ENCODE measurements at places on chromosomes 13 and 19.

GRCh38 chr19:4453232-4454179, 4.1 kb downstream of the UBXN6 start:
- H3K27me3 ChIP-seq = no peaks in the 10 kb centered on the region
- H3K4me1 ChIP-seq = peaks cover 54% of the 10 kb centered on the region
- H3K4me3 ChIP-seq = no peak overlapping the region
- H3K27ac ChIP-seq = peak overlapping the region; percentile 56
- H3K36me3 ChIP-seq = peaks cover 59% of the 10 kb centered on the region
- DNase-seq = no peak

- no peaks in the 10 kb centered on the region for H3K27me3 ChIP-seq
- no peak for DNase-seq
- H3K27ac ChIP-seq = no peak overlapping the region
- no peaks in the 10 kb centered on the region for H3K4me1 ChIP-seq
Measured at GRCh38 chr13:23203516-23203915, 22.7 kb downstream of the SGCG start.

- H3K4me1 ChIP-seq = peaks cover 26% of the 10 kb centered on the region
- no peak for DNase-seq
- H3K36me3 ChIP-seq = peaks cover 95% of the 10 kb centered on the region
- H3K4me3 ChIP-seq = no peak overlapping the region
- no peak overlapping the region for H3K27ac ChIP-seq
Measured at GRCh38 chr19:13959141-13959961, 7.0 kb downstream of the DCAF15 start.

DNA sequence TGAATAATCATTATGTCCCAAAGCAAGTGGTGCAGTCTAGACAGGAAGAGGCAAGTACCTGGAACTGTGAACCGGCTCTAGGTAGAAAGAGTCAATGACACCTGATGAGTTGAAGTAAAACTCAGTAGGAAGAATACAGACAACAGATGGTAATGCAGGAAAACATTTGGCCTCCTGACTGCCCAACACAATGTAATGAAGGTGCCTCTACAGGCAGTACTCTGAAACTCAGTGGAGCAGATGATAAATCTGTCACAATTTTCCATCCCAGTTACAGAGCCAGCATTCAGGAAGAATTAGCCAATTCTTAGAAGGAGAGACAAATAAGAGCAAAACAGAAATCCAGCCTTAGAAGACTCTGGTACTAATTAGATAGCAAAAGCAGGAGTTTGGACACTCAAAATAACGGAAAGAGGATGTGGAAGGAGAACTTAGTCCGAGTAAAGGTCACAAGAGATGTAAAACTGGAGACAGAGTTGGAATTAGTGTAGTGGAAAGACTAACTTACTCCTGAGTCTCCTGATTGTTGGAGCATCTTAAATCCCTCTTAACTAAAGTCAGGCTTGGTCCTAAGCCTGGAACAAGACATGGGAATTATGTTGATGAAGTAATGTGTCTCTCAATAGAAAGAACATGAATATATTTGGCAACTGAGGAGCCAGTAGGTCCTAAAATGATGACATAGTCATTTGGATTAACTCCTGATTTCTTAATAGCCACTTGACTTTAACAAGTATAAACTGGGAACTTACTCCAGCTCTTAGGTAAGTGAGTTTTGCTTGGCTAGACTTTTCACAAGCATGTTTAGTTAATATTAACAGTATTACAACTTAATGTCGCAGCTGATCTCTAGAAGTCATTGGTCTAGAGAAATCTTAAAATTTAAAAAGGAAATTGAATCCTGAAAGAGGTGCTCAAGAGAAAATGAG, 457.3 kb upstream of the MIR17HG start:
- H3K36me3 ChIP-seq = no peaks in the 10 kb centered on the region
- DNase-seq = no peak
- no peak overlapping the region for H3K27ac ChIP-seq
- H3K27me3 ChIP-seq = no peaks in the 10 kb centered on the region
- H3K4me3 ChIP-seq = no peak overlapping the region

- peaks cover 58% of the 10 kb centered on the region for H3K36me3 ChIP-seq
- no peaks in the 10 kb centered on the region for H3K4me1 ChIP-seq
- H3K27ac ChIP-seq = no peak overlapping the region
- H3K4me3 ChIP-seq = no peak overlapping the region
- DNase-seq = no peak
Measured at GRCh38 chr19:57905258-57905657, 11.1 kb downstream of the ZNF417 start.

DNA sequence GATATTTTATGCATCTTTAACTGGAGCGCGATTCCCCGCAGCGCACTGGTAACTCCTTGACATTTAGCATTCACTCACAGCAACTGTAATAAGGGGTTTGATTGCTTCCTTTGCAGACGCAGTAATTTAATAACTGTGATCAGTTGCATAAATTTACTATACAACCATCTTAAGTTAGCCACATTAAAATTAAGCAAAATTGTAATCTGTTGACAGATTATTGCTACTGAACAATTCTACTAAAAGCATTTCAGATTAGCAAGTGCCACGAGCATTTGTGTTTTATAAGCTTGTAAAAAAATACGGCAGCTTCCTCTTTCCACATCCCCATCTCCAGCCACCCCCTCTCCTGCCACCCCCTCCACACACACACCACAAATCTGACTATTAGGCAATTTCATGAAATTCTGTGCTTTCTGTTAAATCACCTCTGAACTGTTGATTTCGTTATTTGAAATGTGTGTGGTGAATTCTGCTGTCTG, 44.4 kb downstream of the TSHZ3 start:
- H3K27me3 ChIP-seq = no peaks in the 10 kb centered on the region
- no peak for DNase-seq
- H3K4me3 ChIP-seq = no peak overlapping the region
- H3K27ac ChIP-seq = no peak overlapping the region
- H3K36me3 ChIP-seq = no peaks in the 10 kb centered on the region

GRCh38 chr13:88704600-88705275, 1033.6 kb downstream of the SLITRK5 start:
- no peaks in the 10 kb centered on the region for H3K27me3 ChIP-seq
- no peak for DNase-seq
- no peaks in the 10 kb centered on the region for H3K36me3 ChIP-seq
- H3K4me1 ChIP-seq = no peaks in the 10 kb centered on the region
- peak overlapping the region; percentile 48 for H3K4me3 ChIP-seq

GRCh38 chr13:29195456-29195855, 375.3 kb downstream of the MTUS2 start:
- no peak for DNase-seq
- no peaks in the 10 kb centered on the region for H3K36me3 ChIP-seq
- H3K4me3 ChIP-seq = no peak overlapping the region

DNA sequence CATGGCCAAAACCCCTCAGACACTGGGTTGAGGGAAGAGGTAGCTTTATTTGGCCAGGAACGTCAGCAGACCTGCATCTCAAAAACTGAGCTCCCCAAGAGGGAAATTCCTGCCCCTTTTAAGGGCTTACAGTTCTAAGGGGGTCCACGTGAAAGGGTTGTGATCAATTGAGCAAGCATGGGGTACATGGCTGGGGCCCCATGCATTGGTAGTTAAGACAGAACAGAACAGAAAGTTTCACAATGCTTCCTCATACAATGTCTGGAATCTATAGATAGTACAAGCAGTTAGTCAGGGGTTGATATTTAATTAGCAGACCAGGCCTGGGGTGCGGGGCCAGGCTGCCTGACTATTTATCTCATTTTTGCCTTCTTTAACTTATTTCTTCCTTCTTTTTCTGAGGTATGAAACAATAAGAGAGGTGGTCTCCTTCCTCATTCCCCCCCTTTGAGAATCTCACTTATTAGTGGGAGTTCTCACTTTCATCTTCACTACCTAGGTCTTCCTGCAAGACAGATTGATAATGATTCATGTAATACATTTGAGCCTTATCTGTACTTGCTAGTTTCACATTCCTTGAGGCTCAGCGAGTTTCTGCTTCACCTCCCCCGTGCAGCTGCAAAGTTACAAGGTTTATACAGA, 84.8 kb downstream of the SLC25A15 start:
- no peaks in the 10 kb centered on the region for H3K4me1 ChIP-seq
- no peak overlapping the region for H3K4me3 ChIP-seq
- no peak for DNase-seq

- no peaks in the 10 kb centered on the region for H3K27me3 ChIP-seq
- H3K4me3 ChIP-seq = no peak overlapping the region
- no peak overlapping the region for H3K27ac ChIP-seq
- no peaks in the 10 kb centered on the region for H3K4me1 ChIP-seq
Measured at GRCh38 chr13:98098516-98098915, 44.4 kb upstream of the FARP1 start.

- no peak overlapping the region for H3K4me3 ChIP-seq
- no peak overlapping the region for H3K27ac ChIP-seq
- no peaks in the 10 kb centered on the region for H3K36me3 ChIP-seq
- no peaks in the 10 kb centered on the region for H3K27me3 ChIP-seq
- H3K4me1 ChIP-seq = no peaks in the 10 kb centered on the region
Measured at GRCh38 chr13:43397111-43397510, 373.7 kb downstream of the DNAJC15 start.

GRCh38 chr19:7524523-7524922, 2.1 kb downstream of the MCOLN1 start:
- DNase-seq = no peak
- H3K36me3 ChIP-seq = peaks cover 52% of the 10 kb centered on the region
- no peaks in the 10 kb centered on the region for H3K27me3 ChIP-seq
- peaks cover 40% of the 10 kb centered on the region for H3K4me1 ChIP-seq
- no peak overlapping the region for H3K27ac ChIP-seq

- no peaks in the 10 kb centered on the region for H3K4me1 ChIP-seq
- peak; percentile 38 for DNase-seq
- no peaks in the 10 kb centered on the region for H3K36me3 ChIP-seq
- H3K27me3 ChIP-seq = peaks cover 26% of the 10 kb centered on the region
- no peak overlapping the region for H3K27ac ChIP-seq
Measured at GRCh38 chr19:524062-524674, 7.4 kb upstream of the CDC34 start.

DNA sequence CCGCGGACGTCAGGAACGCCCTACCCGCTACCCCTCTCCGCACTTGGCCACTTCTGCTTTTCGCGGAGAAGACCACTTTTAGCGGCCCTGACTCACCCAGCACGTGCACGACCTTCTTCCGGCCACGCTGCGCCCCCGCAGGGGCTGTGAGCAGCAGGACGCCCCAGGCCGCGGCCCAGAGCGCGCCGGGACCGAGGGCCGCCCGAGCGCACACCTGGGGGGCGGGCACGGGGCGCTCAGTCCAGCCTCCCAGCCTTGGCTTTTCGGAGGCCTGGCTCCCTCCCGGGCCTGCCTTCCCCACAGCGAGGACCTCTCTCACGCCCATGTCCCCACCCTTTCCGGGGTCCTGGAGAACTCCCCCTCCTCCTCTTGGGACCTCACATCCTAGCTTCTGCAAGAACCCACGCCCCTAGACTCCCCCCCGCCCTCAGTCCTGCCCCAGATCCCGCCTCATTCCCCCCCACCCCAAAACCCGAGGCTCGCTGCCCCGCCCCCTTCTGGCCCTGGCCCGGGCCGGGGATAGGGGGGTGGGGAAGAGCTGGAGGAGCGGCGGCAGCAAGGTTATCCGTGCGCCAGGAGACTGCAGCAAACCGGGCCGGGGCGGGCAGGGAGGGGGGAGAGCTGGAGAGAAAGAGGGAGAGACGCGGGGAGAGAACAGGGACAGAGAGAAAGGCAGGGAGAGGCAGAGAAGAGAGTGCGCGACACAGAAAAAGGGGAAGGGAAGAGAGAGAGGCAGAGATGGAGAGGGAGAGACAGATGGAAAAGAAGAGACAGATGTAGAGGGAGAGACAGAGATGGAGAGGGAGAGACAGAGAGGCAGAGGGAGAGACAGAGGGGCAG, 11.5 kb downstream of the TM6SF2 start:
- no peak for DNase-seq
- H3K4me3 ChIP-seq = peak overlapping the region; percentile 35
- peaks cover 6% of the 10 kb centered on the region for H3K4me1 ChIP-seq
- no peak overlapping the region for H3K27ac ChIP-seq

DNA sequence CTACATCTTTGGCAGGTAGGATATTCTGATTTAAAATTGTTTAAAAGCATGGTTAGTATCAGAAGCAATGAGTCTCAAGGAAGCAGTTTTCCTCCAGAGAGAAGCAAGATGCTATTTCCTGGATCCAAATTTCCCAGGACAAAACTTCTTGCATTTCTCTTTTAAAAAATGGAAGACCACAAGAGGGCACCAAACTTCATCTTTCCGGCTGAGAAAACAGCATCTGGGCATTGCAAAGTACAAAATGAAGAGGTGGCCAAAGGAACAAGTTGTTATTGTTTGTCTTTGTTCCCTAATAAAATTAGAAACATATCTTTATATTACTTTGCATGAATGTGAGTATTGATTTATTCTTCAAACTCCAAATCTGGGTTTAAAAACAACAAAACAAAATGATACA, 60.0 kb upstream of the LRCH1 start:
- no peak for DNase-seq
- H3K4me1 ChIP-seq = peaks cover 4% of the 10 kb centered on the region
- no peaks in the 10 kb centered on the region for H3K36me3 ChIP-seq
- peaks cover 4% of the 10 kb centered on the region for H3K27me3 ChIP-seq
- H3K27ac ChIP-seq = no peak overlapping the region

DNA sequence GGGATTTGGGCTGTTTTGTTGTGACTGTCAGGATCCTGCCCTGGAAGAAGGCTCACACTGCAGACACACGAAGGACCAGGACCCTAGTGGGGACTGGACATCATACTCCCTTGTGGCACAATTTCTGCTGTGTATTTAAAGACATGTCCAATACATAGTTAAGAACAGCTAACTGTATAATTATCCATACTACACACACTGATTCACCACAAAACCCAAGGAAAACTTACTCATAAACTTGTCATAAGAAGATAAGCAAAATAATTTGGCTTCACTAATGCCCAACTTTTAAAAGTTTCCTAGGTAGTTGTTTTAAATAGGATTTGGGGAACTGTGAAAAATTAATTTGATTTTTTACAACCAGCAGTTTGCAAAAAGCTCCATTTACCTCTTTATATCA, 46.1 kb downstream of the LATS2 start:
- peak overlapping the region; percentile 74 for H3K27ac ChIP-seq
- H3K4me3 ChIP-seq = no peak overlapping the region
- no peak for DNase-seq
- H3K4me1 ChIP-seq = peaks cover 94% of the 10 kb centered on the region

GRCh38 chr19:58047672-58048071, 11.4 kb upstream of the ZNF135 start:
- H3K4me3 ChIP-seq = no peak overlapping the region
- DNase-seq = no peak
- no peaks in the 10 kb centered on the region for H3K4me1 ChIP-seq
- H3K27ac ChIP-seq = no peak overlapping the region
- H3K27me3 ChIP-seq = no peaks in the 10 kb centered on the region

- H3K27me3 ChIP-seq = no peaks in the 10 kb centered on the region
- H3K4me1 ChIP-seq = peaks cover 26% of the 10 kb centered on the region
- DNase-seq = no peak
- H3K36me3 ChIP-seq = peaks cover 51% of the 10 kb centered on the region
- H3K4me3 ChIP-seq = no peak overlapping the region
Measured at GRCh38 chr19:32373585-32374295, 28.3 kb downstream of the ZNF507 start.

DNA sequence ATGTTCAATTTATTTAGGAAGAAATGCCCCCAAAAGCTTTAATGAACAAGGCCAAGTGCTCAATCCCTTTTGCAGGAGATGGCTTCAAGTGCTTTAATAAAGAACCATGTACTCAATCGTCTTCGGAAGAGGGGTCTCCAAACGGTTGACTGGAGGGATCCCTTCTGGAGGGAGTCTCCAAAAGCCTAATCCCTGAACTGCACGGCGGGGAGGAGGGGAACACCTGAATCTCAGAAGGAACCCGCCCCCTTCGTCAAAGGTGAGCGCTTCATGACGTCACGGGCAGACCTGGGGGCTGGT, 505 bp downstream of the PAF1 start:
- H3K27me3 ChIP-seq = no peaks in the 10 kb centered on the region
- no peak for DNase-seq
- peak overlapping the region; percentile 98 for H3K27ac ChIP-seq

- no peak for DNase-seq
- H3K4me3 ChIP-seq = no peak overlapping the region
- H3K36me3 ChIP-seq = no peaks in the 10 kb centered on the region
- no peaks in the 10 kb centered on the region for H3K4me1 ChIP-seq
Measured at GRCh38 chr13:32334671-32335070, 19.4 kb downstream of the BRCA2 start.
